ENCODE measurements at places on chromosomes 7 and 10.

DNA sequence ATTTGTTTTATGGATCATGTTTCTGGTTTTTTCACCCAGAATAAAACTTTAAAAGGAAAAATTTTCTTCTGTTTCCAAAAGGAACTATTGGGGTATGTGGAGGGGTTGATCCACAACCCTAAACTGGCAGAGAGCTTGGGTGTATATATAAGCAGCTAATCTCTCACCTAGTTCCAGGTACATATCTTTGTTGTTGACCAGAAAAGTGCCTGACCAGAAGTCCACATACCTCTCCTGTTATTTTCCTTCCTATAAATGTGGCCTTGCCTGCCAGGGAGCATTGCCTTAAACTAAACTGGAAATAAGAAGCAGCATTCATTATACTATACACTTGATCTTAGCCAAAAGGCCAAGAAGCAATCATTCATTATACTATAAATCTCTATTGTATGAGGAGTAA lies 112.0 kb downstream of the ZEB1 start:
- DNase-seq, result no peak

DNA sequence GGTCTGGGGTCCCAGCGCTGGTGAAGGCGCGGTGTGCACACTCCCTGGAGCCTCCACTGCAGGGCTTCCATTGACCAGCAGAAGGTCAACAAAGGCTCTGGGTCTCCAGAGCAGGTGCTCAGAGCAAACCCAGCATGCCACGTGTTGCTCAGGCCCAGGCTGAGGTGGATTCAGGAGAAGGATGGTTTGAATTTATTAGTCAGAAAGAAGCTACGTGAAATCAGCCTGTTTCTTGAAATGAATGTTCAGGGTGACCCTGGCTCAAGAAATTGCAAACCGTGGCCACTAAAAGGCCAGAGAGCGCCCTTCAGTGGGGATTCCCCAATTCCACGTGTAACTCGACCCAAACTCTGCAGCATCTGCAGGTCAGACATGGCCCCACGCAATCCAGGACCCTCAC lies 82.7 kb upstream of the PFKP start:
- no peak for DNase-seq

GRCh38 chr10:62528441-62528840 lies 154.3 kb downstream of the ZNF365 start:
- DNase-seq, result no peak

DNA sequence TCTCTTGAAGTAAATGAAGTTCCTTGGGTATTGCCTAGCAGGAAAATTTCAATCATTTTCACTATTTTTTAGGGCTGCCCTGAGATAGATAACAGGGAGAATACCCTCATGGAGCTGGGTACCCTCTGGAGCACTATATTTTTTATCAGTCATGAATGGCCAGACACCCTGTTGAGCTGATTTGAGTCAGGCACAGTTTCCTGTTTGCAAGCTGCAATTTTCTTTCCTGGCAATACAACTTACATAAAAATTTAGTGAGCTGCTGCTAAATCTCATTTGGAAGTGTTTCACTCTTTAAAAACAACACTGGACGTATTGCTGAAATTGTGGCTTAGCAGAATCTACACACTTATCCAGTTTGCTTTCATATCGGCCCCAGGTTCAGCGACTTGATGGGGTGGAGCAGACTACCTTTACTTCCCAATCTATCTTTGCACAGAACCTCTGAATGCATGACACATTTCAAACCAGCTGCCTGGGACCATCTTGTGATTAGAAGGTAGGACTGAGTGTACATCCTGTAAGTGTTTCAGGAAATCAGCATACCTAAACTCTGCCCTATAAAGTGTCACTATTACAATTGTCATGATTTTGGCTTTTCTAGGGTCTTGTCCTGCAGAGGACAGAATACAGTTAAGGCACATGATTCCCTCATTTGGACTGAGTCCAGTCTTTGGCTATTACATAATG lies 125.7 kb upstream of the FAM3C start:
- no peak for DNase-seq
